Effector CD4-positive, alpha-beta T cell (primary cell): ENCODE measurements at places on chromosomes 16 and 17.

DNA sequence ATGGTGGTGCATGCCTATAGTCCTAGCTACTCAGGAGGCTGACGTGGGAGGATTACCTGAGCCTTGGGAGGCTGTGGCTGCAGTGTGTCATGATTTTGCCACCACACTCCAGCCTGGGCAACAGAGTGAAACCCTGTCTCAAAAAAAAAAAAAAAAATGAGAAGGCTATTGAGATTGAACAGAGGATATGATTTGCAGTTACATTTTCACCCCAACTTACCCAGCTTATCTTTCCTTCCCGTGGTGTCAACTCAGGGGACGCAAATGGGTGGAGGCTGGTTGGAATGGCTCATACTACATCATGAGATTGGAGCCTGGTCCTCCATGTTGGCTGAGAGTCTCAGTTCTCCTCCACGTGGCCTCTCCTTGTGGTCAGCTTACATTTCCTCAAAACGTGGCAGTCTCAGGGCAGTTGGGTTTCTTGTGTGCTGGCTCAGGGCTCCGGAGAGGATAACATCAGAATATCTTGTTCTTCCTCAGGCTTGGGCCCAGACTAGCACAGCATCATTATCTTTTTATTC is 17.2 kb upstream of the NSMCE1 start:
- no peak for DNase-seq

GRCh38 chr17:42509841-42510240 is 26.2 kb upstream of the NAGLU start:
- DNase-seq: no peak

- DNase-seq: no peak
Observed at GRCh38 chr17:70405492-70406220, 236.3 kb downstream of the KCNJ2 start.

- DNase-seq: no peak
Observed at GRCh38 chr17:57943140-57943539, 12.1 kb downstream of the CUEDC1 start.

DNA sequence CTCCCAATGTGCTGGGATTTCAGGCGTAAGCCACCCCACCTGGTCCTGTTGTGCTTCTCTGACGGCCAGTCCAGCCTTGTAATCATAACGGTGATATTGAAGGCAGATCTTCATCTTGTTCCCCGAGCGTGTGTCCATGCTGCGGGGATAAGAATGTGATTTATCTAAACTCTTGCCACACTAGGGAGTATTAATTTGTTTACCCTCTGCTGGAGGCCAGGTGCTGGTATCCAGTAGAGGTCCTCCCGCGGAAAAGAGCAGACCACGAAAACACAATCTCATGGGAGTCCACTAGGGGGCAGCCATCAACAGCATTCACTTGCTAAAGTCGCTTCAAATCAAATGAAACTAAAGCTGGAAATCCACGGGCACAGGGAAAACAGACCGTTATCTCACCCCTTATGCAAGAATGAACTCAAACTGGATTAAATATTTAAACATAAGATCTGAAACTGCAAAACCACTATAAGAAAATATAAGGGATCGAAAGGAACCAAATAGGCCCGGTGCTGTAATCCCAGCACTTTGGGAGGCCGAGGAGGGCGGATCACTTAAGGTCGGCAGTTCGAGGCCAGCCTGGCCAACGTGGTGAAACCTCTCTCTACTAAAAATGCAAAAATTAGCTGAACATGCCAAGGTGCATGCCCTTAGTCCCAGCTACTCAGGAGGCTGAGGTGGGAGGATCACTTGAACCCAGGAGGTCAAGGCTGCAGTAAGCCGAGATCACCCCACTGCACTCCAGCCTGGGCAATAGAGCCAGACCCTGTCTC is 22.3 kb upstream of the RBBP6 start:
- peak; percentile 66 for DNase-seq

DNA sequence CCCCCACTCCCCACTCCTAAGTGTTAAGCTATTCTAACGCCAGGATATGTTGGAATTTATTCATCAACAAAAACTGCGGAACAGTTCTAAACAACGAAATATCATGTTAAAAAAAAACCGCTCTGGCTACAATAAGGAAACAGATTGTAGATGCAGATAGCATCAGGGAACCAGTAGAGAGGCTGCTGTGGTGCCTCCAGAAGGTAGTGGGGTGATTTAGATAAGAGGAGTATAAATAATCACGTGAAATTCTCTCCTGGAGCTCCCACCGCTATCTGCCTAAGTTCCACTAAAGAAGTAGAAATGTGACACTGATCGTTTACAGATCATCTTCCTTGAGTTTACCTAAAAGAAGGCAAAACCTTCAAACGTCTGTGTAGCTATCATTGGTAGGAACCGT is 8.0 kb downstream of the AHSP start:
- no peak for DNase-seq

GRCh38 chr17:48429638-48430586 is at the start of gene SKAP1:
TSS of gene SKAP1 (minus strand) at chr17:48430214.
- DNase-seq: peak; percentile 53

GRCh38 chr16:54493061-54493460 is 206.5 kb upstream of the IRX3 start:
- DNase-seq: no peak

GRCh38 chr17:10793816-10794215 is 10.1 kb downstream of the TMEM238L start:
- no peak for DNase-seq

- no peak for DNase-seq
Observed at GRCh38 chr16:4679850-4680636, 13.3 kb upstream of the NUDT16L1 start.

- DNase-seq: no peak
Observed at GRCh38 chr17:75475851-75476250, 19.4 kb downstream of the TMEM94 start.

DNA sequence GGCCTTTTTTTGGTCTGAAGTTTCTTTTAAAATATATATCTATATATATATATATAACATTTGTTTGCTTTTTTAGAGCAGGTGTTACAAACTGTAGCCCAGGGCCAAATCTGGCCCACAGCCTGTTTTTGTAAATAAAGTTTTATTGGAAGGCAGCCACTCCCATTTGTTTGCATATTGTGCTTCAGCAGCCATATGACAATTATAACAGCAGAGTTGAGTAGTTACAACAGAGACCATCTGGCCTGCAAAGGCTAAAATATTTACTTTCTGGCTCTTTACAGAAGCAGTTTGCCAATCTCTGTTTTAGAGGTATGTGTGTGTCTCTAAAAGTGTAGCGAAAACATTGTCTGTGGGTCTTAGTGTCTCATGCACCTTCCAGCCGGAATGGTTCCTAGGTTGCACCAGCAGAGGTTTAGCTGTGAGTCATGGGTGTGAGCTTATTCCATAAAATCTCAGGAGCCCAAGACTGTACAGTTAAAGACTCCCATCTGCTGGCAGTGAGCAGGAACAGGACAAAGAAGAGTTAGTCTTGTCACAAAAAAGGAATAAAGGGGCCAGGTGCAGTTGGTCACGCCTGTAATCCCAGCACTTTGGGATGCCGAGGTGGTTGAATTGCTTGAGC is 23.8 kb downstream of the LCMT1 start:
- DNase-seq: no peak

- no peak for DNase-seq
Observed at GRCh38 chr16:47229053-47230050, 85.6 kb upstream of the NETO2 start.

- no peak for DNase-seq
Observed at GRCh38 chr16:86258713-86259112, 251.6 kb upstream of the FOXF1 start.

- peak; percentile 8 for DNase-seq
Observed at GRCh38 chr17:36755586-36755985, 154.2 kb downstream of the MRM1 start.

DNA sequence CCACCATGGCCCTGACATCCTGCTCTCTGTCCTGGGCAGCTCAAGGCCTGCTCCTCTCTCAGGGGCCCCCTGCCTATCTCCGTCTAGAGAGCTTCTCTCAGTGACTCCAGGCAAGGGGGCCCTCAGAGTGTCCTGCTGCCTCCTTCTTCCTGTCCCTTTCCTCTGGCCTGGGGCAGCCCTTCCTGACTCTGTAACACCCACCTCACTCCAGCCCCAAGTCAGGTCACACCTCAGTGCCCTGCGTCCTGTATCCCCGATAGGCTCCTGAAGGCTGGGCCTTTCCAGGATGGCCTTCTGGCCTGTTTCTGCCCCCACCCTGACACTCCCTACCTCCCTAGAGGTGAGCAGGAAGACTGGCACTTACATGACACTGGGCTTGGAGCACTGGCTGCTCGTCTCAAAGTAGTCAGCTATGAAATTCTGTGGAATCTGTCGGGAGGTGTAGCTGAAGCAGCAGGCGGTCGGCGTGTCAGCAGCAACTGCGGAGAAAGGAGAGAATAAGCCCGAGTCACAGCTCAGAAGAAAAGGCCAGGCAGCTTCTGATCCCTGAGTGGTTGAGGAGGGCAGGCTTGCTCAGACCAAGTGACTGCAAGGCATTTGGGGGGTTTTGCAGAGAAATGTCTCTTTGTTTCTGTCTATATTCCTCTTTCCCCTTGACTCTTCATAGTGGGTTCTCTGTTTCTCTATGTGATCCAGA is 976 bp downstream of the CCL3L1 start:
- DNase-seq: no peak

DNA sequence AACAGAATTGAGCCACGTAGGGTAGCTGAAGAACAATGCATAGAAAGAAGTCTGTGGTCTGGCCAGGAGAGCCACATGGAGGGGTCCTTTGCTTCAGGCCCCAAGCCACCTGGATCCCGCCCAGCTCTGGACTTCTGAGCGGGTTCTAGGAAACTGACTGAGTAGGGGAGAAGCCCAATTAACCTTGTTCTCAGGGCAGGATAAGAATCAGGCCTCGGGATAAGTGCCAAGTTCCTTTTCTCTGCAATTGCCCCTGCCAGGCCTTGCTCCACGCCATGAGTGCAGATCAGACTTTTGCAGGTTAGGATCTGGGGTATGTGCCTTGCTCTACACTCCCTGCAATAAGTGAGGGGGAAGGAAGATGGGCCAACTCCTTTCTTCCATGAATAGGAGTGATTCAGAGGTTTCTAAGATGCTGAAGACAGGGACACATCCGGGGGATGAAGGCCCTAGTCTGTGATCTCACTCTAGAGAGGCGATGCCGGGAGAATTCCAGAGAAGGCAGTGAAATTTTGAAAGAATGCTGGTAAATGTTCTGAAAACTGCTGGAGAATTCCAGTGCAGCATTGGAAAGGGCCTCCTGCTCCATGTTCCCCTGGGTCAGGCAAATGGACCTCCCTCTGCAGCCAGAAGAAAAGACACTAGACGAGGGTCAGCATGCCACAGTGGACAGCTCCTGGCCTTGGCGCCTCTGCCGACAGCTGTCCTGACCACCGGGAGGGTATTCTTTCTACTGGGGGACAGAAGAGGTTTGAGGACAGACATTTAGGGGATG is 5.8 kb downstream of the NEUROD2 start:
- no peak for DNase-seq
